ENCODE measurements at places on chromosomes 11 and 22.

GRCh38 chr11:76162336-76163288 is 43.7 kb downstream of the WNT11 start:
- no peak overlapping the region for H3K4me3 ChIP-seq
- no peaks in the 10 kb centered on the region for H3K4me1 ChIP-seq
- no peaks in the 10 kb centered on the region for H3K36me3 ChIP-seq
- H3K27me3 ChIP-seq, result peaks cover 6% of the 10 kb centered on the region
- no peak for DNase-seq
- peak overlapping the region; percentile 35 for H3K27ac ChIP-seq

DNA sequence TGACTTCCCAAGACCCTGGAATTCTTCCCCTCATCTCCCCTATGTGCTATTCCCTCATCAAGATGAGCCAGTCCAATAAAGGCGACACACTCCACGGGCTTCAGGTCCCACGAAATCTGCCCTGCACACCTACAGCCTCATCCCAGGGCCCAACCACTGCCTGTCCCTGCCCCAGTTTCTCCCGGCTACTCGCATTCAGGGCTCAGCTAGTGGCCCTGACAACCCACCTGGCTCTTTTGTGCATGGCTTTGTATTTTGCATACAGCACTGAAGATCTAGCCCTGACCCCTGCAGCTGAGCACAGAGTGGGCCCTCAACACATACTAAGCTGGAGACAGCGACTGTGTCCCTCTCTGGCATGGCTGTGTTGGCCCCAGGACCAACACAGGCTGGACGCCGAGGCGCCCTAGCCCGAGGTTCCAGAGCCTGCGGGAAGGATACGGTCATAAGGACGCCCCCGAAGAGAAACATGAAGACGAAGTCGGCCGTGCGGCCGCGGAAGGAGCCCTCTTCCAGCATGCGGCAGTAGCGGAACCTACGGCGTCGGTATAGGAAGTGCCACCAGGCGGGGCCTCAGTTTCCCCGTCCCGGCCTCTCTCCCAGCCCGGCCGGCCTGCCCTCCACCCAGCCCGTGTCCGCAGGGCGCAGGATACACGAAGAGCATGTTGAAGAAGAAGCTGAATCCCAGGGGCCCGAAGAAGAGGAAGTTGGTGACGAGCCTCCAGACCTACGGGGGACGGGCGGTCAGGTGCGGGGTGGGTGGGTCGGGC is 710 bp downstream of the DERL3 start:
- peaks cover 18% of the 10 kb centered on the region for H3K36me3 ChIP-seq
- peaks cover 19% of the 10 kb centered on the region for H3K4me1 ChIP-seq
- H3K27me3 ChIP-seq, result no peaks in the 10 kb centered on the region
- H3K27ac ChIP-seq, result peak overlapping the region; percentile 93
- H3K4me3 ChIP-seq, result peak overlapping the region; percentile 92

- DNase-seq, result no peak
- peaks cover 4% of the 10 kb centered on the region for H3K36me3 ChIP-seq
- H3K27ac ChIP-seq, result no peak overlapping the region
- H3K27me3 ChIP-seq, result peaks cover 33% of the 10 kb centered on the region
These were observed 12.3 kb upstream of the CACNA1I start for GRCh38 chr22:39558254-39558727.

DNA sequence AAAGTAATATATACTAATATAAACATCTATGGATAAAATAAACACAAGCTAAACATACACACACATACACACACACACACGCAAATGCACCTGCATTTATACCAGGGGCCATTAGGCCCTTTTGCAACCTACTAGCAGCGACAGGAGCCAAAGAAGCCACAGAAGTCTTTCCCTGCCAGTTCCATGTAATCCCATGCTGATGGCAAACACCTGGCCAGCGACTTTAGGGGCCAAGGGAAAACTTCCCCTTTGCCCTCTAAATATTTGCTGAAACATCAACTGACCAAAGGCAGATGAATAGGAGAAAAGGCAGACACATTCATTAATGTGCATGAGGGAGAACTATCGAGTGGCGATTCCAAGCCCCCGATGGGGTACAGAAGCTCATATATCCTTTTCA is 14.8 kb upstream of the P2RY2 start:
- H3K27me3 ChIP-seq, result peaks cover 21% of the 10 kb centered on the region
- no peak overlapping the region for H3K27ac ChIP-seq
- H3K4me1 ChIP-seq, result peaks cover 5% of the 10 kb centered on the region
- no peak for DNase-seq

GRCh38 chr11:121574801-121575200 is 122.0 kb upstream of the SORL1-AS1 start:
- H3K4me1 ChIP-seq, result peaks cover 8% of the 10 kb centered on the region
- H3K36me3 ChIP-seq, result peaks cover 81% of the 10 kb centered on the region
- peak overlapping the region; percentile 56 for H3K27ac ChIP-seq
- H3K27me3 ChIP-seq, result no peaks in the 10 kb centered on the region
- no peak for DNase-seq
- no peak overlapping the region for H3K4me3 ChIP-seq

DNA sequence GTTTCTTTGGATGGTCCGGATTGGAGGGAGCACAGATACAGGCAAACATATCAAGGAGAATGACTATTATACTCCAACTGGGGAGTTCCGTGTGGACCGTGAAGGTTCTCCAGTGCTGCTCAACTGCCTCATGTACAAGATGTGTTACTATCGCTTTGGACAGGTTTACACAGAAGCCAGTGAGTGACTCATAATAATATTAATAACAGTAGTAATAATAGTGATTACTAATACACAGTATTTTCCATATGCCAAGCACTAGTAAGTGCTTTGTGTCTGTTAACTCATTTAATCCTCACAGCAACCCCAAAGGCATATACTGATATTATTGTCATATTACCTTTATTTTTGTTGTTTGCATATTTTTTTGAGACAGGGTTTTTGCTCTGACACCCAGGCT is 6.6 kb upstream of the CHEK1 start:
- no peaks in the 10 kb centered on the region for H3K4me1 ChIP-seq
- H3K36me3 ChIP-seq, result peaks cover 72% of the 10 kb centered on the region
- H3K4me3 ChIP-seq, result no peak overlapping the region
- H3K27me3 ChIP-seq, result no peaks in the 10 kb centered on the region

GRCh38 chr11:120651396-120651795 is 139.8 kb downstream of the GRIK4 start:
- H3K4me1 ChIP-seq, result peaks cover 5% of the 10 kb centered on the region
- no peaks in the 10 kb centered on the region for H3K36me3 ChIP-seq
- DNase-seq, result no peak
- H3K27me3 ChIP-seq, result peaks cover 63% of the 10 kb centered on the region
- no peak overlapping the region for H3K27ac ChIP-seq

DNA sequence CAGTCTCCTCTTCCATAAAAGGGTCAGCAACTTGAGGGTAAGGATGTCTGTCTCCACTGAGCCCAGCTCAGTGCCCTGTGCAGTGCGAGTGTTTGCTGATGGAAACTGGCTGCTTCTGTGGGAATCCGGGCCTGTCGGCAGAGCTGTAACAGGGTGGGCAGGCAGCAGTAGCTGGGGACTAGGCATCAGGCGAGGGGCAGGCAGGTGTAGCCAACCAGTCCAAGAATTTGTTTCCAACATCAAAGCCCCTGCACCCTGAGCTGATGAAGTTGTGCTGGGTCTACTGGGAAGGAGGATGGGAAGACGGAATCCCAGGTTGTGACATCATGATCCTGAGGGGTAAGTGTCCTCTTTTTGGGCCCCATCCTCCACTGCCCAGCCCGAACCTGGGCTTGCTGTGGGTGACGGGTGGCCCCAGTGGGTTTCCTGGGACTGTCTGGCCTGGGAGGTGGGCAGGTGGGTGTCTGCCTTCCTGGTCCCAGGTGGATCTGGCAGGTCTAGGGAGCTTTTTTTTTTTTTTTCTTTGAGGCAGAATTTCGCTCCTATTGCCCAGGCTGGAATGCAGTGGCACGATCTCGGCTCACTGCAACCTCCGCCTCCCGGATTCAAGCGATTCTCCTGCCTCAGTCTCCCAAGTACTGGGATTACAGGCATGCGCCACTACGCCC is 11.0 kb downstream of the SLC29A2 start:
- peaks cover 1% of the 10 kb centered on the region for H3K36me3 ChIP-seq
- H3K4me3 ChIP-seq, result no peak overlapping the region
- H3K4me1 ChIP-seq, result no peaks in the 10 kb centered on the region
- no peak for DNase-seq
- no peak overlapping the region for H3K27ac ChIP-seq

GRCh38 chr22:49208768-49209252 is 618.9 kb downstream of the BRD1 start:
- no peaks in the 10 kb centered on the region for H3K36me3 ChIP-seq
- H3K4me3 ChIP-seq, result no peak overlapping the region
- H3K4me1 ChIP-seq, result no peaks in the 10 kb centered on the region
- peaks cover 58% of the 10 kb centered on the region for H3K27me3 ChIP-seq
- no peak overlapping the region for H3K27ac ChIP-seq
- no peak for DNase-seq

DNA sequence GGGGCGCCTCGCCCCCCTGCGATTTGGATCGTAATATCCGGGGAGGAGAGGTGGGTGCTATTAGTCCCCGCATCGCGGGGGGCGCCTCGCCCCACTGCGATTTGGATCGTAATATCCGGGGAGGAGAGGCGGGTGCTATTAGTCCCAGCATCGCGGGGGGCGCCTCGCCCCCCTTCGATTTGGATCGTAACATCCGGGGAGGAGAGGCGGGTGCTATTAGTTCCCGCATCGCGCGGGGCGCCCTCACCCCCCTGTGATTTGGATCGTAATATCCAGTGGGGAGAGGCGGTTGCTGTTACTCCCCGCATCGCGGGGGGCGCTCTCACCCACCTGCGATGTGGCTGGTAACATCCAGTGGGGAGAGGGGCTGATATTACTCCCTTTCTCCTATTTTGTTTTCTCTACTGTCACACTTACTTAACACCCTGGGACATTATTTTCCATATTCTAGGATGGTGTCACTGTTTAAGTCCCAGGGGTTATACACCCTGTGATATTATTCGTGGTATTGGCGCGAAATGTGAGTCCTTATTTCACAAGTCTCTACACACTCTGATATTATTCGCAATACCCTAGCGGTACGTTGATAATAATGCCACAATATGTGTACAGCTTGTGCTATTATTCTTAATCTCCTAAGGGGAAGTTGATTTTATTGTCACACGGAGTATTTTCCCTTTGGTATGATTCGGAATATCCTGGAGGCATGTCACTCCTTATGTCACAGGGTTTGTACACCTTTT is 57.8 kb upstream of the ALDH3B2 start:
- DNase-seq, result peak; percentile 9
- peaks cover 6% of the 10 kb centered on the region for H3K4me1 ChIP-seq
- no peaks in the 10 kb centered on the region for H3K36me3 ChIP-seq

- H3K4me1 ChIP-seq, result peaks cover 14% of the 10 kb centered on the region
- H3K4me3 ChIP-seq, result no peak overlapping the region
- H3K36me3 ChIP-seq, result peaks cover 38% of the 10 kb centered on the region
- H3K27me3 ChIP-seq, result no peaks in the 10 kb centered on the region
- H3K27ac ChIP-seq, result no peak overlapping the region
These were observed 27.3 kb downstream of the BCL2L13 start for GRCh38 chr22:17665854-17666253.

GRCh38 chr22:42630901-42631602 is 9.3 kb downstream of the ATP5MGL start:
- no peak for DNase-seq
- no peaks in the 10 kb centered on the region for H3K27me3 ChIP-seq
- no peaks in the 10 kb centered on the region for H3K4me1 ChIP-seq
- H3K4me3 ChIP-seq, result no peak overlapping the region
- H3K36me3 ChIP-seq, result peaks cover 44% of the 10 kb centered on the region
- peak overlapping the region; percentile 23 for H3K27ac ChIP-seq
